ENCODE measurements at places on chromosomes 6 and 20. TPM values are rescaled to one million over a fixed set of nuclear protein-coding genes. Genes with fewer than 3 reads are reported as not detected.

The CYP24A1 gene
- total RNA-seq: not detected

The TPBG gene
- total RNA-seq: 7.9 TPM

The CLVS2 gene
- total RNA-seq: not detected

The ZNF334 gene
- total RNA-seq: 0.30 TPM

The SPTLC3 gene
- 28.7 TPM for total RNA-seq

The LTB gene
- not detected for total RNA-seq

The MCHR2 gene
- total RNA-seq: not detected

The ADGRG6 gene
- total RNA-seq: 0.64 TPM

The ETV7 gene
- total RNA-seq: 0.82 TPM

- DNase-seq: no peak
Measured at GRCh38 chr20:24894967-24895366, 54.1 kb upstream of the CST7 start.

GRCh38 chr20:32682508-32682987, 8.8 kb upstream of the C20orf203 start:
- DNase-seq: no peak

GRCh38 chr6:86963352-86963751, 26.0 kb downstream of the HTR1E start:
- peak; percentile 31 for DNase-seq

- no peak for DNase-seq
Measured at GRCh38 chr20:39170896-39171463, 208.8 kb downstream of the DHX35 start.

DNA sequence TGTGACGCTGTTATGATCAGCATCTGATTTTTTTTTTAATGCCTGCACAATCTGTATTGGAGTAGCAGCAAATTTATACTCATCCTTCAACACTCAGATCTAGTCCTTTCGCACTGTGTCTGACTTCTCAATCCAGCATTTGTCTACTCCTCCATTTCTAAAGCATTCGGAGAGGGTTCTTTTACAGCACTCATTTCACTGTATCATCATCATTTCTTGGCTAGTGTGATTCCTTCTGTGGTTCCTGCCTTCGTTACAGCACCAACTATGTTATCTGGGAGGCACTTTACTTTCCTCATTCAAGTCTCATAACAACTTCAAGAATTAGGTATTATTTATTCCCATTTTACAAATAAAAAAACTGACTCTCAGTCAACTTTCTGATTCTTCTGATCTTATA, 18.0 kb downstream of the NUDT3 start:
- DNase-seq: no peak

DNA sequence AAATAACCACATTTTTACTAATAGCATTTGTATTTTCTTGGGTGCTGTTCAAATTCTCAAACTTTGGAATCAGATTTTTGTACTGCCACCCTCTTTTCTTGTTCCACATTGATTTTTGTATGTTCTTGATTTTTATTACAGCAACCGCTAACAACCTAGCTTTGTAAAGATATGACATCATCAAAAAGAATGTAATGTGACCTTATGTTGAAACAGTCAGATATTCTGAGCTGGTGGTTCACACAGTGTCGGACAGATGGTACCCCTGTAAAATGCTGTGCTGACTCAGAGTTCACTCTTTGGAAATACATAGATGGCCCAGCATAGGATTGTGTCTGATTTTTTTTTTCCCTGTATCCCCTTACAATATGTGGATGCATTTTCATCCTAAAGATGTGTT, 118.9 kb downstream of the QKI start:
- DNase-seq: peak; percentile 36

DNA sequence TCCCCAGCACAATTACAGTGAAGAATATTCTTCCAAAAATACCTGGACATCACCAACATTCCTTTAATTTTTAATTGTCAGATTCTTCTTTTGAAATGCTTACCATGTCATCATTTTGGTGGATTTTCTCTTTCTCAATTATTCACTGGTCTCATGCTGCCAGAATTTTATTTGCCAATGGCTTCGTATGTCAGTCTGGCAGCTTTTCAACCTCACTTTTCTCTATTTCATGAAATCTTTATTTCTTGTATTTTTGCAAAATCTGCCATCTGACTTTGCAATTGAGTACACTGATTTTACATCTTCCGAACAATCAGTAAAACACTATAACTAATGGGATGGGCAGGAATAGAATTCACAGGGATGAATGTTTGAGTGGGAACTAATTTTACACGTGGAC, 84.1 kb downstream of the BTBD9 start:
- DNase-seq: no peak

- no peak for DNase-seq
Measured at GRCh38 chr6:26222571-26222970, 135.3 kb downstream of the HFE start.

GRCh38 chr6:33248643-33248931, 23.1 kb downstream of the VPS52 start:
- peak; percentile 76 for DNase-seq

GRCh38 chr20:56414842-56415765, 3.0 kb downstream of the CASS4 start:
- DNase-seq: peak; percentile 91

- no peak for DNase-seq
Measured at GRCh38 chr6:13005994-13006393, 289.4 kb downstream of the PHACTR1 start.

DNA sequence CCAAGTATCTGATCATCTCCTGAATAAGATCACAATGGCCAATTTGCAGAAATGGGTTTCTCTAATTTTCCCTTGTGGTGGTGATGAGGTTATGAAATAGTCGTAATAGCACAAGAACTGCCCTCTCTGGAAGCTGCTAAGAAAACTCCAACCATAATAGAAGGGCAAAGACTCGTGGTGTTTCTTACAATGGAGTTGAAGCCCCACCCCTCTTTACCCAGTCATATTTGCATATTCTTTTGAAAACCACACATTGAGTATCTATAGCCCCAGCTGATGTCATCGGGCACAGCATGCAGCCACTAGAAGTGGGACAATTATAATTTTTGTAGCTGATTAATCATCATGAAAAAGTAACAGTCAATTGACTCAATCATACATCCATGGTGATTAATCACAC, 452.1 kb upstream of the POU3F2 start:
- no peak for DNase-seq

- DNase-seq: no peak
Measured at GRCh38 chr6:134249239-134249758, 68.6 kb downstream of the SGK1 start.

GRCh38 chr6:31092769-31093505, 19.4 kb downstream of the C6orf15 start:
- DNase-seq: no peak

DNA sequence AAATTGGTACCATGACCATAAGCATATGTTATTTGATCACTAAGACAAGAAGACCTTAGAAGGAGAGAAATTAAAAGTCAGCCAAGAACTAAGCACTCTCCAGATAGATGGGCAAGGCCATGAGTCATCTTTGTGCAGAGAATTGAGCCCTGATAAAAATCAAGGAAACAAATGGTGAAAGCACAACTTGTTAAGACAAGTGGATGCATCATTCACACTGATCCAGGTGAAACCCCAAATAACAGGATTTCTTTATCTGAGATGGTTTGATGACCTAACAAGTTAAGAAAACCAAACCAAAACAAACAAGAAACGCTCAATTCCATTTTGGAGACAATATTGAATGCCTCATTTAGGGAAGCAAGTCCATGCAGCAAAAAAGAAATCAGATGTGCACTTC, 121.6 kb downstream of the ADAT2 start:
- DNase-seq: no peak

DNA sequence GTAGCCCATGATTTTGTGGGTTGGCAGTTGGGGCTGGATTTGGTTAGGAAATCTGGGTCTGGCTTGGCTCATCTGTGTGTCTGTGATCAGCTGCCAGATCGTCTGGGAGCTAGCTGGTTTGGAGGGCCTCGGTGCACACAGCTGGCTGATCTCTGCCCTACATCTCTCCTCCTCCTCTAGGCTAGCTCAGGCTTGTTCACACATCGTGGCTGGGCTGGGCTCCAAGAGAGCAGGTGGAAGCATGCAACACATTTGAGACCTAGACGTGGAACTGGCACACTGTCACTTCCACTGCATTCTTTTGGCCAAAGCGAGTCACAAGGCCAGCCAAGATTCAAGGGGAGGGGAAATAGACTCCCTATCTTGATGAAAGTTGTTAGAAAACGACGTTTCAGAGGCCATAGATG, 15.9 kb downstream of the NDUFAF5 start:
- DNase-seq: peak; percentile 99

GRCh38 chr6:91082311-91082832, 495.5 kb upstream of the MAP3K7 start:
- DNase-seq: peak; percentile 1

GRCh38 chr6:63371104-63371715, 51.4 kb upstream of the LGSN start:
- no peak for DNase-seq

- no peak for DNase-seq
Measured at GRCh38 chr6:26478985-26479278, 21.2 kb upstream of the BTN1A1 start.

DNA sequence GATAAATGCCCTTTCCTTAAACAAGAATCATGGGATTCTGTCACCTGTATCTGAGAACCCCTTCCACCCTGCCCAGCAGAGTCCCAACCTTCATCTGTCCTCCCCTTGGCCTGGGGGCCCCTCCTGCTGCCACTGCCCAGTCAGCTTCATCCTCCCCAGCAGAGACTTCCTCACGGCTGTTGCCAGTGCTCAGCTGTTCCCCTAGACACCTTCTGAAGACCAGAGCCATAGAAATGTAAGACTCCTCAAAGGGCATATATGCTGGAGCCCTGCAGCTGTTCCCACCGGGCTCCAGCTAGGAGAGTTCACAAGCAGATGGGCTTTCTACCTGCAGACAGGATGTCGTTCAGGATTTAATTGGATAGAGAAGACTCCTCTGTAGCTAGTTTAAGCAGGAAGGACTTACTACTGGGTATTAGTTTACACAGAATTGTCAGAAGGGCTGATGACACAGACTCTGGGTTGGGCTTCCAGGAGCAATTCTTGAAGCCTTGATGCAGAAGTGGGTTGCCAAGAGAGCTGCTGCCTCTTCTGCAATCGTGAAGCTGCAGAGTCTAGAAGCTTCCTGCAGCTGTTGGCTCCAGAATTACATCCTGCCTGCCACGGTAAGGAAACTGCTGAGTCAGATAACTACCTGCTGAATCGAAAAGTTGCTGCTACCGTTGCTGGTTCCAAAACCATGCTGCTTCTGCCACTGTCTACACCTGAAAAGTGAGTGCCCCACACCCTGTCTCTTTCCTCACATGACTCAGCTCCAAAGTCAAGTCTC, 57.1 kb upstream of the MLN start:
- DNase-seq: peak; percentile 66

DNA sequence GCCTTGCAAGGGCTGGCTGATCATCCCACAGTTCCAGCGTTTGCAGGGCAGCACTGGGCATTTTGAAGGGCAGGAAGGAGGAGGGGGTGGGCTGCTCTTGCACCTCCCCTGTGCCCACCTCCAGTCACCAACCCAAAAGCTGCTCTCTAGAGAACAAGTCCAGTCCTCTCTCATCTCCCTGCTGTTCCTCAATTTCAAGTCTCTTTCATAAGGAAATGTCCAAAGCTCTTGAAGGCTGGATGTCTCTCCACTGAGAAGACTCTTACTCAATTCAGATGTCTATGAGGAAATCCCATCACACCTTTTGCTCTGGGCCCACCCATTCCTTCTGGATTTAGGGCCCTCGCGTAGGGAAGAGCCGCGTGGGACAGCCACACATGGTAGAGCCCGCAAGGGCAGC, 31.7 kb downstream of the WRNIP1 start:
- no peak for DNase-seq

DNA sequence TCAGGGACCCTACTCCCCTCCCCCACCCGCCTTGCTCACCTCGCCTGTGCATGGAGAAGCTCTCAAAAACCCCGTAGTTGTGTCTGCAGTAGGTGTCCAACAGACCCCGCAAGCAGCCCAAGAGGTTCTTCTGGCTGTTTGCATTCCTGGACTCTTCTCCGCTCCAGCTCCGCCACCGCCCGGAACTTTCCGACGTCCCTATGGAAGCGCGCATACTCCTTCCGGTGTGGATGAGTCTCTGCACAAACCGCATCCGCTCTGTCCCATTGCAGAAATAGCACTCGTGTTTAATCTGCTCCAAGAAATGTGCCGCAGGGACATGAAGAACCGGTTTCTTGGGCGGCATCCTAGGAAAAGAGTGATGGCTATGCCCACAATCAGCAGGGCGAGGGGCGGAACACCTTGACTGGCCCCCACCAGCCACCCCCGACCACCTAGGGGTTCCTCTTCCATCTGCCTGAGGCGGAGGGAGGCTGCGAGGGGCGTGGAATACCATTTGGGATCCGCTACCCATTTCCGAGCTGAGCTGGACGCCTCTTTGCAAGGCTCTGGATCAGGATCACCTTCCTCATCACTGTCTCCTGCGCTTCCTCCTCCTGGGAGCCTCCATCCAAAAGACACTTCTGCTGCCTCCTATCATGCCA, 20.2 kb downstream of the HLA-DRA start:
- no peak for DNase-seq

GRCh38 chr6:141700819-141701218, 431.9 kb upstream of the GJE1 start:
- no peak for DNase-seq

GRCh38 chr6:3646616-3647362, 104.7 kb downstream of the PXDC1 start:
- no peak for DNase-seq

GRCh38 chr20:11331096-11331495, 586.6 kb upstream of the BTBD3 start:
- DNase-seq: peak; percentile 23
